Glomerular endothelial cell (primary cell): ENCODE measurements at places on chromosomes 5 and 9.

DNA sequence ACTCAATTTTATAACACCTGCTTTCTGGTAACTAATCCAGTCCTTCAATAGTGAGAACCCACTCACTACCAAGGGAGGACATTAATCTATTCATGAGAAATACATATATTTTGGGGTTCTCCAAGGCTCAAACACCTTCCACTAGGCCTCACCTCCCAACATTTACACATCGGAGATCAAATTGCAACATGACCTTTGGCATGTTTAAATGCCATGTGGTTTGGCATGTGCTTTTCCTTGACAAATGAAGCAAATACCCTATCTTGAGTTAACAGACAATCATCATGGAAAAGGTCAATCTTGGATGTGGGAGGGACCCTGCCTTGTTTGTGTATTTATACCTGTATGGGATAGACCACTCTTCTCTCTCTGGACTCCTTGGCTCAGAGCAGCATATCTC is 21.9 kb upstream of the SPINK14 start:
- no peak for DNase-seq

DNA sequence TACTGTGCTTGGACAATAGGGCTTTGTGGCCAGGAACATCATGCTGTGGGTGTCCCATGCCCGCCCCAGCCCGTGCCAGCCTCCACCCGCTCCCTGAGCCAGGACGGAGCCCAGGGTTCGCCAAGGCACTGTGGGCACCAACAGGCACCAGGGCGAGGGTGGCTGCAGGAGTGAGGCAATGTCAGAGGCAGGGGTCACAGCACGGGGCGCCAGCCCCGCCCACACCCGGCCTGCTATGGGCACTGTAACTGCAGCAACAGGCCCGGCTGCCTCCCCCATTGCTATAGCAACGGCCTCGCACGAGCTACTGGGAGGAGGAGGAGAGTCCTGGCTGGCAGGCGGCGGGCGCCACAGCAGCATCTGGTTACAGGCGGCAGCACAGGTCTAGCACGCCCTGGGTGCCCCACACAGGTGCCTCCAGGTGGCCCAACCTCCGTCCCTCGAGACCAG is 2.5 kb downstream of the ABCA2 start:
- no peak for DNase-seq

- no peak for DNase-seq
Observed at GRCh38 chr5:4780633-4781032, 359.5 kb upstream of the ADAMTS16 start.

- DNase-seq, result no peak
Observed at GRCh38 chr5:140005145-140005591, 37.9 kb downstream of the NRG2 start.

DNA sequence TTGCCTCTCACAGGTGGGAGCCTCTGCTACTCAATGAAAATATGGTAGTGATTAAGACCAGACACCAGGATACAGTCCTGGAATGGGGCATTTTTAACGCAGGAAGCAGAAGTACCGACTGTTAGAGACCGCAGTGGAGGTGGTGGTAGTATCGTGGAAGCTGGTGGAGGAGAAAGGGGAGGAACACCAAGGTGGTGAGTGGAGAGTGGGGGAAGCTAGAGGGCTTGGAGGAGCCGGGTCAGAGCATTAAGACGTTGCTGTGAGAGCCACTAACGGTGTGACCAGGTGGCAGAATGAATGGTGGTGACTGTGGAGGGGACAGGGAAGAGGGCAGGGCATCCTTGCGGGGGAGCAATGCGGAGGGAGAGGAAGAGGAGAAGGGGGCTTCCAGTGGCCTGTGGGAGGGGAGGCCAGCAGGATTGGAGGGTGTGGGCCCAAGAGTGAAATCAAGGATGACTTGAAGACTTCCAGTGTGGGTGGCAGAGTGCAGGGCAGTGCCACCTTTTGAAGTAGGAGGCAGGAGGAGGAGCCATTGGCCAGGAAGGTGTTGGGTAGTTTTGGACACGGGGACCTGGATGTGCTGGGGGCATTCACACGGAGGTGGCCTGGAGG is 1.6 kb upstream of the UBAC1 start:
- no peak for DNase-seq

DNA sequence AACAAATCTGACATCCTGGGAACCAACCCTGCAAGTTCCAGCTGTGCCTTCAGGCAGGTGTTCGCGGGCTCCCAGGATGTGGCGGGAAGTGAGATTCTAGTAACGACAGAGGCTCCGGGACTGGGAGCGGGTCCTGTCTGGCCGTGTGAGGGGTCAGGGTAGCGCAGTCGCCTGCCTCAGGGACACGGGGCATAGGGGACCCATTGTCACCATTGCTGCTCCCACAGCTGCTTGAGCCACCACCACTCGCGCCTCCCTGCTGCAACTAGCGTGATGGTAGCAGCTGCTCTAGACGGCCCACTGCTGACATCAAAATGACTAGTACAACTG is 468.5 kb downstream of the CDH9 start:
- DNase-seq, result no peak

GRCh38 chr5:88824892-88825583 is 57.9 kb downstream of the MEF2C start:
- peak; percentile 94 for DNase-seq

GRCh38 chr5:170147051-170147752 is 41.5 kb downstream of the FOXI1 start:
- DNase-seq, result no peak

DNA sequence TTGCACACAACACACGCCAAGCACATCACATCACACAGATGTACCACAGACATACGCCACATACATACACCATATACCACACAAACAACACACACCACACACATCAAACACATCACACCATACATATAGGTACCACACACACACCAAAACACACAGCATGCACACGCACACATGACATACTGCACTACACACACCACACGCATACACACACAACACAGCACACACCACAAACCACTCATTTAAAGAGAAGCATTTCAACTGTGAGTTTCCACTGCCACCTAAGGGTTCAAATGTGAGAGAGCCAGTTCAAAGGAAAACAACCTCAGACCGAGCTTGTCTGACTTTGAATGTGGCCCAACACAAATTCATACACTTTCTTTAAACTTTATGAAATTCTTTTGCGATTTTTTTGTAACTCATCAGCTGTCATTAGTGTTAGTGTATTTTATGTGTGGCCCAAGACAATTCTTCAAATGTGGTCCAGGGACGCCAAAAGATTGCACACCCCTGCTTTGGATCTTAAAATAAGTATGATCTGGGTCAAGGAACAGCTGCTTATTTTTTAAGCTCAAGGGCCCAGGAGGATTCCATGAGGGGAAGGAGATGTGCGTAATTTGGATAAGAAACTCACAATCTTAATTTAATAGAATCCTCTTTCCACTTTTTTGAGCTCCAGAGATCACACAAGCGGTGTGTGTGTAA is 494.6 kb downstream of the GADD45G start:
- no peak for DNase-seq

DNA sequence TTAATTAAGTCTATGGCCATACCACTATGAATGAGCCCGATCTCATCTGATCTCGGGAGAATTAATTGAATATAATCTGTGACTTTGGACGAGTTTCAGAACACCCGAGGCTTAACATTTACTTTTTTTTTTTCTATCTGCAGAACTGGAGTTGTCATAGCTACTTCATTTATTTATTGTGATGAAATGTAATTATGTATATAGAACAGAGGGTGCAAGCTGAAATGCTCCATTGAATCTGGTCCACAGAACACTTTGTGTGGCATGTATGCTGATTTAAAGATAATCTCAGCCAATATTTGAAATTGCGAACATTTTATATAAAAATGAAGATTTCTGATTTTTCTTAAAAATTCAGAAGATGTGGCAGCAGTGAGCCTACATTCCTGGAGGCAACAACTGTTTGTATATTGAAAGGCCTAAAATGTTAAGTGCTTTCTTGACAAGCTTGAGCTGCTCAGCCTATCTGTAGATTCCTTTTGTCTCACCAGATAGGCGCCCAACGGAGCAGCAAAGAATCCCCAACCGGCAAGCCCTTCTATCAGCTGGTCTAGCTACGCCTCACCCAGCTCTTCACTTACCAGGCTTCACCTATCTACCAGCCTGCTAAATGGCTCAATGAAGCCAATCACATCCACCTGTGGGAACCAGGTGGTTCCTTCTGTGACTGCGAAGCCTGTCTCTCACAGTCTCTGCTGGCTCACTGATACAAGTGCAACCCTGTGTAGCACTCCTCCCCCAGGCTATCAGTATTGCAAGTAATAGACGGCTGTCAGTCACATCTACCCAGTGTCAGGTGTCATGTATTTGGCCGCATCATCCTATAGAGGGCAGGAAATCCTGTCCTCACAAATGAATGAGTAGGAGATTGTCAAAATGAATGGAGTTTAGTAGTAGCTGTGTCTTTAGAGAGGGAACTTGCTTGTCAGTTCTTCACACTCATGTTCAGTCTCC is 170.6 kb upstream of the MRPS30 start:
- no peak for DNase-seq

GRCh38 chr5:150131461-150131860 is 24.2 kb downstream of the PDGFRB start:
- no peak for DNase-seq

DNA sequence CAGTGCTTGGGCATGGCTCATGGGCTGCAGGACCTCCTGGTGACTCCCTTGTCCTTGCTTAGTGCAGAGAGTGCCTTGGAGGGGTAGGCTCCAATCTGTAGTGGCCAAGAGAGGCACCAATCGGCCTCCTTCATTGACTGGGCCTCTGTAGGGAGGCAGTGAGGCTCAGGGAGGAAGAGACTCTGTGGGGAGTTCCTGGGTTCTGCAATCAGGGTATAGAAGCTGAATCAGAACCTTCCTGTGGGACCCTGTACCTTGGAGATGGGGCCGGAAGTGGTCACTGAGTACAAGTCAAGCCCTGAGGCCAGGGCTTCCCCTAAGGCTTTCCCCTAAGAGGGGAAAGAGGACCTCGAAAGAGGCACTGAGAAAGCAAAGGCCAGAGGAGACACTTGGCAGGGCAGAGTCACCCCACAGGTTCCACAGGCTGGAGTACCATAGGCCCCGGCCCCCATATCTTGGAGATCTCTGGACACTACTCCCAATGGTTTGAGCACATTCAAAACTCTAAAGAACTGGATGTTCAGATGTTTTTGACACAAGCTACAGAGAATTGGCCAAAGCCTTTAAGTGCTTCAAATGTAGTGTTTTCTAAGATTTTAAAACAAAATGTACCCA is 190.5 kb downstream of the HSPA4 start:
- DNase-seq, result no peak

- DNase-seq, result no peak
Observed at GRCh38 chr5:100311806-100312205, 223.4 kb upstream of the FAM174A start.

DNA sequence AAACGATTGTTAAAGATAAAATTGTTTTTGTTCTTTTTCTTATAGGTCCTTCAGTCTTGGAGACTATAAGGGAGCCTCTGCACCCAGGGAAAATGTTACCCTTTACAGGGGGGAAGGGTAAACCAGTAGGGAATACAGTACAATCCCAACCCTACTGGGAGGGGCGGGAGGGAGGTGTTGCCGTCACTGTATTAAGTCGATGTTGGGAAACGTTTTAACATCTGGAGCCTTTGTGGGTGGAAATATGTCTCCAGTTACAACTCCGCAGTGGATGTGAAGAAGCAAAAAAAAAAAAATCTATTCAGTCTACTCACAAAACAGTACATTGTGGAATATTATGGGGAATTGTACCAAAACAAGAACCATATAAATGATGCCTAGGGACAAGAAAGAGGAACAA is 47.2 kb upstream of the FCHO2 start:
- no peak for DNase-seq

DNA sequence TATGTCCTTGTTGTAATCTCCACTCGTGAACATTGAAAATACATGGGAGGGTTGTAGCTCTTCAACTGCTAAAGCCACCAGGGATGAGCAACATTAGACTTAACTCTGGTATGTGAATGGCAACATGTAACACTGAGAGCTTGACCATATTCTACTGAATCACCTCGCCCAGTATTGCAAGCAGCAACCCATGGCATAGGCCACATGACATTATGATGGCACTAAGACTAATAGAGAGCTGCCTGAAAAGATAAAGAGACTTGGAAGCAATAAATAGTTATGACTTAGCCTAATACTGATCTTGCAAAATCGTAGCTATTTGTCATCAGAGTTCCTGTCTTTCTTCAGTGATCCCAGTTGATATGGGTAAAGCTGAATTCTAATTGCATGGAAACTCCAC is 108.4 kb upstream of the NREP start:
- no peak for DNase-seq

GRCh38 chr5:141486091-141486490 is 1.3 kb downstream of the PCDHGC4 start:
- DNase-seq, result no peak

DNA sequence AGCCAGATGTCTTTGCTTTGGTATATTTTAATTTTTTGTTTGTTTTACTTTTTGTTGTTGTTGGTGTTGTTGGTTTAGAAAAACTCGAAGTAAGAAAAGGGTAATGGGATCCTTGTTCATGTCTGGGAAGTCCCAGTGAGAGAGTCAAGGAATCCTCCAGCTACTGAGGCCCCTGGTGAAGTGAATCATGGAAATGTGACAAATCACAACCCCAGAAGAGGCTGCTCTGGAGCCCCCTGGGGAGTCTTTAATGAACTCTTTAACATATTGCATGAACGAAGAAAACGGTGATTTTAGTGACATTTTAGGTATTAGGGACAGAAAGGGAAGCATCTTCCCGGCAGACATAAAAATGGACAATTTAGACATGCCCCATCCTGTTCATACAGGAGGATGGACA is 41.3 kb downstream of the TMEM174 start:
- no peak for DNase-seq

DNA sequence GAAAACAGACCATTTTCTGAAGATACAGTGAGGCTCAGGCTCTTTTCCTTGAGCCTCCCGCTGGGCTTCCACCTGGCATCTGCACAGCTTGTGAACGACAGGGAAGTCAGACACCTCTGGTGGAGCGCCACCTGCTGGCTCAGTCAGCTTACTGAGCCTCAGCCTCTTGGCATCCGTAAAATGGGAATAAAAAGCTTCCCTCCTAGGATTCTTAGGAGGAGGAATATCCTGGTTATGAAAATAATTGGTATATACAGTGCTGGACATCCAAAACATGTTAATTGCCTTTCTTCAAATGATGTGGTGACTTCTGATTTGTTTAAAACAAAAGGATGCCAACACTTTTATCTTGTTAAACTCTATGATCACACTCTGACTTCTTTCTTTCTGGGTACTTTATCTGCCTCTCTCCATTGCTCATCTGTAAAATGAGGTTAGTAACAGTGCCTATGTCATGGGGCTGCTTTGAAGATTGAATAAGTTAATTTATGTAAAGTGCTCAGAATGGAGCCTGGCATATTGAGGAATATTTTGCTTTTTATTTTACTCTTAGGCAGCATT is 67.5 kb downstream of the MAMDC2 start:
- no peak for DNase-seq

GRCh38 chr9:103361906-103362305 is 366.8 kb downstream of the CYLC2 start:
- no peak for DNase-seq
